ENCODE measurements at places on chromosomes 13 and 19.

DNA sequence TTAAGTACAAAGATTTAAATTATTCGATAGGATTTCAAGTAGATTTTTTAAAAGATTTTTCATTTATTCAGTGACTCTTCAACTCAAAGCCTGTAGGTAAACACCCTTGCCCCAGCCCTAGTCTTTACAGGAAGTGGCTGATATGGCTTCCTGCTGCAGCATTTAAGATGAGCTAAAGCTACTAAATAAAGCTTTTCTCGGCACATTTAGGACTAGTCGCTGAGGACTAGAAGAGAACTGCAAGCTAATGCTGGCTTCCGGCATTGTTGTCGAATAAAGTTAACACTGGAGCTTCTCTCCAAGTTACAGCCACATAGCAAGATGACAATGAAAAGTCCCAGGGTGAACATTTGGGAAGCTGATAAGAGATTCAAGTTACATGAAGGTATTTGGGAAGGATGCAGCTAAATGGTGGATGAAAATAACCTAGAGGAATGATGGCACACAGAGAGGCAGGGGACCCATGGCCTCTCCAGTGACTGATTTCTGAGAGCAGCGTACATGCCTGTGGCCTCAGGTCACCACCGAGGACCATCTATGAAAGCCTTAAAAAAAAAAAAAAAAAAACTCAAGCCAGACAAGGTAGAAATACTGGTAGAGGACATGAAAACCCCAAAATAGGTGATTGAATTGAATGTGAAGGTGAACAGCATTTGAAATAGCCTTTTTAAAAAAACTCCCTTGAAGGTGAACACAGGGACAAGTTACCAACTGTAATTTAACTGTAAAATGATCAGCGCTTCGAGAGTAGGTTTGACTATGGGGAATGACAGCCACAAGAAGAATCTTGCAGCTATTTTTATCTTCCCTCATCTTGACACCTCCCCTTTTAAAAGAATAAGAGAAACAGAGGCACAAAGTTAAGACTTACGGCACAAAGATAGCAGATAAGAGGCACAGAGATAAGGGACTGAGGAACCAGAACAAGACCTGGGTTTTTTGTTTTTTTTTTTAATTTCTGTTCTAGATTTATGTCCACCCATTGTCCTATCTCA is 155.4 kb downstream of the DCT start:
- no peak for DNase-seq

DNA sequence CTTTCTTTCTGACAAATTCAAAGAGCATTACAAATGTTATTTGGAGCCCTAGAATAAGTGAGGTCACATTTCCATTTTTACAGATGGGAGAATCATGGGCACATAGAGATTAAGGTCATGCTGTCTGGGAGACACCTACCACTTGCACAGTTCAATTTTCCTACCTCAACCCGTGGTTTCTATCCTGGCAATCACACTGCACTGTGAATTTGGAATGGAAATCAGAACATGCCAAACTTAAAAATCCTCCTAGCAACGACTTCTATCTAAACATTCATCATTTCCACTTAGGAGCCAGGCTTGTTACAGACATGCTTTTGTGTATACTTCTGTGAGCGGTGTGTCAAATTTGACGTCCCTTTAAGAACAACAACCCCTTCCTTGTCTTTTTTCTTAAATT is 251.5 kb downstream of the DNAJC15 start:
- no peak for DNase-seq

GRCh38 chr13:40341501-40341900 is 324.9 kb downstream of the FOXO1 start:
- no peak for DNase-seq

- DNase-seq, result no peak
Measured at GRCh38 chr13:109381546-109382180, 404.7 kb downstream of the IRS2 start.

- DNase-seq, result no peak
Measured at GRCh38 chr13:64556376-64556775, 2673.8 kb downstream of the PCDH9 start.

DNA sequence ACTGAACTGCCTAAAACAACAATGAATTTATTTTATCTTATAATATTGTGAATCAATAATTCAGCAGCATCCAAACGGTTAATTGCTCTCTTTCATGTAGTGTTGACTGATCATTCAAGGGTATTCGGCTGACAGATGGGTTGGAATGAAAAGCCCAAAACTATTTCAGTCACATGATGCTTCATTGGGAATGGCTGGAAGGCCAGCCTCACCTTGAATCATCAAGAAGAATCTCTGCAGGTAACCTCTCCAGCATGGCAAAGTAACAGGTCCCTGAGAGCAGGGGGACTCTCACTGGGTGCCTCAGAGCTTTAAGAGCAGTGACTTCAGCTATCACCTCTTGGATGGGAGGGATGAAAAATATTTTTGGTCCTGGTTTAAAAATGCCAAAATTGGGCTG is 1395.7 kb downstream of the OLFM4 start:
- DNase-seq, result no peak

- DNase-seq, result no peak
Measured at GRCh38 chr13:74270018-74270417, 135.8 kb upstream of the KLF12 start.

GRCh38 chr13:62129000-62129551 is 713.4 kb upstream of the PCDH20 start:
- DNase-seq, result no peak

GRCh38 chr19:38877781-38878574 is at the start of gene RINL:
RINL (minus strand) TSS chr19:38878275; CDS start chr19:38876742, 1,533 bp downstream.
- no peak for DNase-seq
